Ammon's horn (tissue), 1 donor: ENCODE measurements at places on chromosomes 6 and 20.

- DNase-seq = no peak
Observed at GRCh38 chr6:147689398-147689797, 180.9 kb downstream of the SAMD5 start.

DNA sequence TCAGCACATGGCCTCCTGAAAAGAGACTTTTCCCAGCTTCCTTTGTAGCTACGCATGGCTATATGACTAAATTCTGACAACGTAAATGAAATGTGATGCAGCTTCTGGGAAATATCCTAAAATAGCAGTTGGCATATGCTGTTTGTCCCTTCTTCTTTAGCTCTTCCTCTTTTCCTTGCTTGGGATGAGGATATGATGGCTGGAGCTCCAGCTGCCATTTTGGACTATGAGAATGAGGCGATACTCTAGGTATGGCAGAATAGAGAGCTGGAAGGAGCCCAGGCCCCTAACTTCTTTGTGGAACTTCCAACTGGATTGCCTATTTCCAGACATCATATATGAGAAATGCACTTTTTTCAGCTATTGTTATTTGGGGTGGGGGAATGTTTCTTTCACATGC, 5.3 kb upstream of the ZFP64 start:
- DNase-seq = no peak

GRCh38 chr6:80642452-80642851, 536.0 kb downstream of the BCKDHB start:
- no peak for DNase-seq

GRCh38 chr6:35977308-35977707, 47.1 kb downstream of the SLC26A8 start:
- DNase-seq = peak; percentile 40

DNA sequence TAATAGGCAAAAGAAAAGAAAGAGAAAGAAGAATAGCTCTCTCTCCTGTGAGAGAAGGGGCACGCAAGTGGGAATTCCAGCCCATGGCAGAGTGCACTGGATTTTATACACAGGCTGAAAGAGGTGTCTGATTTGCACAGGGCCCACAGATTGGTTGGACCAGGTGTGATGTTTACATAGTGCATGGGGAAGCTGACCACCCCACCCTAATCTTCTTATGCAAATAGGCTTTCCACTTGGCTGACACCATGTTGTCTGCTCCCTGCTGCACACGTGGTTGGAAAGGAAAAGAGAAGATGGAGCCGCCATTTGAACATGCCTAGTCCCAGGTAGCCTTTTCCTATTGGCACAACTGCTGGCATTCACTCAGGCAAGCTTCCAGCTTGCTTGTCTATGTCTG, 20.2 kb downstream of the MICA start:
- no peak for DNase-seq

DNA sequence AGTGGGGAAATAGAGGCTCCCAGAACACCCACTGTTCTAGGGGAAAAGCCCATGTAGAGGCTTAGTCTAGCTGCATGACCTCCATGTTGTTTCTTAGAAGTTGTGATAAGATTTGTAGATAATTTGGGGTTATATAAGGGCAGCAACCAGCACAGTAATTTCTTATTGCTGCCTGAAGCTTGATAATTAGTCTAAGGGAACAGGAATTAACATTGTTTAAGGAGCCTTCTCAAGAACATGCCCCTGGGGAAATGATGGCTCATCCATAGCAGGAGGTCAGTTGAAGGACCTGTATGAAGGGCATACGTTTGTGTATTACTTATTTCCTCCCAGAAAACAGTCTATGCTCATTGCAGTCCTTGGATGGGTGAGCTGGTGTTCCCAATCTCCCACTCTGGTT, 170.7 kb upstream of the SCGN start:
- no peak for DNase-seq

DNA sequence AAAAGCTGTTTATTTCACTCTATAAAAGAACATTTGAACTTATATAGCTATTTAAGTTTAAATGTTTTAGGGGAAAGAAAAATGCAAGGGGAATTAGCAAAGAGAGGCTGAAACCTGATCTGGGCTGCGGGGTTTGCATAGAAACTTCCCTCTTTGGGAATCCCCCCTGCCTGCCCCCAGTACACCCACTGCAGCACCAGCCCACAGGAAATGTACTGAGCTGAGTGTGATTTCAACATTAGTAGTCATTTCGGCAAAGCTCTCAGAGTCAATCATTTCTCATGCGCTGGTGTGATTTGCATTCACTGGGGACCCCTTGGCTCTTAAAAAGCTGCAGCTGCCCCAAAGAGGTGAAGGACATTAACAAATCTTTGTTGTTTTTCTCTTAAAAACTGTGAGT, 859.4 kb downstream of the MAFB start:
- DNase-seq = no peak
